Naive thymus-derived CD8-positive, alpha-beta T cell (primary cell): ENCODE measurements at places on chromosomes 2 and 18. TPM values are rescaled to one million over a fixed set of nuclear protein-coding genes. Genes with fewer than 3 reads are reported as not detected.
A peak's percentile ranks its signal among the peaks of the same experiment; 100 is the strongest.

GRCh38 chr2:19675003-19675629 is 226.7 kb downstream of the TTC32 start:
- no peak overlapping the region for H3K27ac ChIP-seq
- no peak for DNase-seq
- peaks cover 29% of the 10 kb centered on the region for H3K27me3 ChIP-seq
- no peaks in the 10 kb centered on the region for H3K36me3 ChIP-seq
- H3K4me3 ChIP-seq, result no peak overlapping the region

DNA sequence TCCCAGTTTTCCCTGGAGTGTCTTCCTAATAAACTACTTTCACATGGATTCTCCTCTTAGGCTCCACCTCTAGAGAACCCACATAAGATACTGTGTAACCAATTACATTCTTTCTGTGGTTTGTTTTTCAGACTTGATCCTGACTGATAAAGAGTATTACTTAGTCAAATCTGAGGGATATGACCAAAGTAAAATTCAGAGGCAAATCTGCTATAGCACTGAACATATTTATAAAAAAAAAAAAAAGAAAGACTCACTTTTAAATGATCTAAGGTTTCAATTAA is 13.9 kb downstream of the CKAP2L start:
- no peaks in the 10 kb centered on the region for H3K36me3 ChIP-seq
- no peak for DNase-seq
- H3K4me1 ChIP-seq, result peaks cover 18% of the 10 kb centered on the region
- H3K27me3 ChIP-seq, result no peaks in the 10 kb centered on the region
- no peak overlapping the region for H3K27ac ChIP-seq

- DNase-seq, result peak; percentile 39
- no peaks in the 10 kb centered on the region for H3K27me3 ChIP-seq
- peak overlapping the region; percentile 93 for H3K4me3 ChIP-seq
- peaks cover 22% of the 10 kb centered on the region for H3K4me1 ChIP-seq
- peaks cover 4% of the 10 kb centered on the region for H3K36me3 ChIP-seq
Observed at GRCh38 chr2:74530239-74531187, 780 bp downstream of the HTRA2 start.

- DNase-seq, result no peak
- peaks cover 8% of the 10 kb centered on the region for H3K4me1 ChIP-seq
- H3K36me3 ChIP-seq, result peaks cover 2% of the 10 kb centered on the region
- H3K4me3 ChIP-seq, result no peak overlapping the region
- H3K27me3 ChIP-seq, result peaks cover 12% of the 10 kb centered on the region
- H3K27ac ChIP-seq, result no peak overlapping the region
Observed at GRCh38 chr2:71153585-71154224, 23.3 kb downstream of the MPHOSPH10 start.

DNA sequence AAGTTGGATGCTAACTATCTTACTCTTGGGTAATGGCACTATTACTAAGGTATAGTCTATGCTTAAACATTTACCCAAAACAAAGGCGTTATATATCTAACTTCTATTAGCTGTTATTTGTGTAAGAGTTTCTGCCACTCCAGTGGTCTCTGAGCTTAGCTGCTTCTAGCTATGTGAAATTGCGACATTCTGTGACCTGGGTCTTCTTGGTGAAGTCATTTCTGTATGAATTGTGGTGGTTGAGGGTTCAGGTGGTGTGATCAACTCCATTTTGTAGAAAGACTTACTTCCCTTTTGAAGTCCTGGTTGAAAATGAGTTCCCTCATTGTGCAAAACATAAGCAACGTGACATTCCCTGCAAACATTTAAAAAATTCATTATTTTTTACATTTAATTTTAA is 221.6 kb downstream of the PIK3C3 start:
- H3K4me3 ChIP-seq, result no peak overlapping the region
- H3K4me1 ChIP-seq, result no peaks in the 10 kb centered on the region
- DNase-seq, result no peak
- no peaks in the 10 kb centered on the region for H3K27me3 ChIP-seq
- H3K36me3 ChIP-seq, result no peaks in the 10 kb centered on the region

DNA sequence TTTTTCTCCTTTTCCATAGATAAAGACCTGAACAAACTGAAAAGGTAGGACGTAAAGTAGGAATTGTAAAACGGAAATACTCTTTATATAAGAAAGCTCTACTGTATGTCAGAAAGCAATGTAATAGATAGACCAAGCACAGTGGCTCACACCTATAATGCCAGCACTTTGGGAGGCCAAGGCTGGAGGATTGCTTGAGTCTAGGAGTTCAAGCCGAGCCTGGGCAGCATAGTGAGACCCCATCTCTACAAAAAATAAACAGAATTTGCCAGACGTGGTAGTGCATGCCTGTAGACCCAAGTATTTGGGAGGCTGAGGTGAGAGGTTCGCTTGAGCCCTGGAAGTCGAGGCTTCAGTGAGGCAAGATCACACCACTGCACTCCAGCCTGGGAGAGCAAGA is 7.6 kb downstream of the ZNF397 start:
- H3K27ac ChIP-seq, result no peak overlapping the region
- H3K4me3 ChIP-seq, result no peak overlapping the region
- no peak for DNase-seq
- peaks cover 89% of the 10 kb centered on the region for H3K36me3 ChIP-seq
- H3K4me1 ChIP-seq, result peaks cover 25% of the 10 kb centered on the region
- no peaks in the 10 kb centered on the region for H3K27me3 ChIP-seq

DNA sequence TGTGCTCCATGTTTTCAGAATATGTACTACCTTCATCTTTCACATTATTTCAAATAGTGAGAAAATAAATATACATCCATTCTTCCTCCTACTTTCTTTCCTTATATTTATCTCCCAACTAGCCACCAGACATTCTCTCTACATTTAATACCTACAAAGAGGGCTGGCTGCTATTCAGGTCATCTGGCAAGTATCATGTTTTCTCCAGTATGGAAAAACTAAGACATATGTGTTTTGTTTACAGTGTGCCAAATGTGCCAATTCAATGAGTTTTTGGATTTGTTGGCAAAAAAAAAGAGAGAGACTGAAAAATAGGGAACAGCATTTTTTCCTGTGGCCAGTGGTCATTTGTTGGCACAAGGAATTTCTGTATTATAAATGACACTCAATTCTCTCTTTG is 1207.3 kb downstream of the DPP10 start:
- H3K27ac ChIP-seq, result no peak overlapping the region
- H3K36me3 ChIP-seq, result no peaks in the 10 kb centered on the region
- no peak overlapping the region for H3K4me3 ChIP-seq
- no peaks in the 10 kb centered on the region for H3K27me3 ChIP-seq

- no peak overlapping the region for H3K27ac ChIP-seq
- DNase-seq, result no peak
- H3K36me3 ChIP-seq, result no peaks in the 10 kb centered on the region
Observed at GRCh38 chr2:60516383-60516811, 37.1 kb downstream of the BCL11A start.

GRCh38 chr18:54679318-54680149 is 88.5 kb downstream of the DYNAP start:
- DNase-seq, result peak; percentile 16
- H3K27ac ChIP-seq, result no peak overlapping the region
- no peak overlapping the region for H3K4me3 ChIP-seq

DNA sequence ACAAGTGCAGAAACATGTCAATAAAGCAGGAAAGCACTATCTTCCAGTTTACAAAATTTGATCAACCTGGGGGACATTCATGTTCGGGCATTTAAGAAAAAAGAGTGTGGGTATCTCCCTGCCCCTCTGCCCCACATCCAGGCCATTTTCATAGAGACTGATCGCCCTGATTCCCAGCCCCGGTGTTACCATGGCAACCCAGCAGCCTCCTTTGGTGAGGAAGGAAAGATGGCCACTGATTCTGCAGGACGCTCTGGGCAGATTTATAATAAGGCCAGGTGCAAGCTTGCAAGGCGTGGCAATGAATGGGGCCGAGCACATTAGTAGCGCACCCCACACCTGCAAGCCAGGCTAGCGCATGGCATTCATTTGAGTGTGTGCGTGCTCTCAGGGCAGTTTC is 36.7 kb upstream of the ARL4C start:
- DNase-seq, result no peak
- peaks cover 5% of the 10 kb centered on the region for H3K36me3 ChIP-seq
- H3K4me1 ChIP-seq, result no peaks in the 10 kb centered on the region
- H3K4me3 ChIP-seq, result no peak overlapping the region
- H3K27ac ChIP-seq, result no peak overlapping the region

DNA sequence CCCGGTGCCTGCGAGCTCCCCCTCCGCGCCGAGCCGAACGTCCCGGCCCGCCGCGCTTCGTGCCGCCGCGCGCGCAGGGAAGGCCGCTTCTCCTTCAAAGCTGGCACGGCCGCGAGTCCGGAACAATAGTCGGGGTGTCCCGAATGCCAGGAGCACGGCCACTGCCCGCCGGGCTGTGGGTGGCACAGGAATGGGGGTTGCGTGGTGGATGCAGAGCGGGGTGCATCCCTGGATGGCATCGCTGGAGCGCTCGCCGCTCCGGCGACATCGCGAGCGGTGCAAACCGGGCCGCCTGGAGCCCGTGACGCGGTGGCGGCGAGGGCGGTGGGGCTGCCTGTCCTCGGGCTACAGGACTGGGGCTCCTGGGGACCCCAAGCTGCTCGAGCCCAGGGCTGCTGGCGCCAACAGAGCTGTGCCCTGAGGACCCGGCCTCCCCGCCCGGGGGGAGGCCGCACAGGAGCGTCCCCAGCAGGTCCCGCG is 1.1 kb upstream of the SATB2 start:
- peaks cover 46% of the 10 kb centered on the region for H3K27me3 ChIP-seq
- H3K36me3 ChIP-seq, result peaks cover 4% of the 10 kb centered on the region
- H3K4me3 ChIP-seq, result peak overlapping the region; percentile 93
- no peak for DNase-seq
- peak overlapping the region; percentile 66 for H3K27ac ChIP-seq
- H3K4me1 ChIP-seq, result peaks cover 40% of the 10 kb centered on the region

- H3K27ac ChIP-seq, result no peak overlapping the region
- no peaks in the 10 kb centered on the region for H3K36me3 ChIP-seq
- no peaks in the 10 kb centered on the region for H3K4me1 ChIP-seq
- peaks cover 27% of the 10 kb centered on the region for H3K27me3 ChIP-seq
Observed at GRCh38 chr2:152446213-152446612, 111.2 kb downstream of the FMNL2 start.

DNA sequence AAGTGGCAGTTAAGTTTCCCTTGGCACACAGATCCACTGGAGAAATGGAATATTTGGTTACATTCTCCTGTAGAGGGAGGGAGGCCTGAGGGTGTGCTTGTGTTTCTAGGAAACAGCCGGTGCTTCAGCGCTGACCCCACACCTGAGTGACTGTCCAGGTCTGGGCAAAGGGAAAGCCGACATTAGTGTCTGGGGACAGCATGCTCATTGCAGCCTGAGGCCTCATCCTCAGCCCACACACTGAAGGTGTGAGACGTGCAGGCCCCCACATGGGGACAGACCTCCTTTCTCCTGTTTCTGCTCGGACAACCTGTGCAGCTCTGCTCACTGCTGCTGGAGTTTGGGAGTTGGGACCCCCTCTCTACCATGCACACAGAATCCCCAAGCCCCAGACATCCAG is 178.3 kb downstream of the ACKR3 start:
- no peaks in the 10 kb centered on the region for H3K4me1 ChIP-seq
- DNase-seq, result no peak
- H3K4me3 ChIP-seq, result no peak overlapping the region
- no peak overlapping the region for H3K27ac ChIP-seq
- peaks cover 14% of the 10 kb centered on the region for H3K27me3 ChIP-seq

GRCh38 chr2:24626131-24626530 is 135.1 kb downstream of the NCOA1 start:
- H3K27ac ChIP-seq, result no peak overlapping the region
- no peaks in the 10 kb centered on the region for H3K36me3 ChIP-seq
- peaks cover 39% of the 10 kb centered on the region for H3K4me1 ChIP-seq
- H3K27me3 ChIP-seq, result no peaks in the 10 kb centered on the region
- no peak overlapping the region for H3K4me3 ChIP-seq

- no peak for DNase-seq
- no peak overlapping the region for H3K27ac ChIP-seq
- H3K4me1 ChIP-seq, result peaks cover 5% of the 10 kb centered on the region
- H3K27me3 ChIP-seq, result no peaks in the 10 kb centered on the region
- peaks cover 53% of the 10 kb centered on the region for H3K36me3 ChIP-seq
Observed at GRCh38 chr2:32562906-32563305, 64.9 kb upstream of the TTC27 start.

DNA sequence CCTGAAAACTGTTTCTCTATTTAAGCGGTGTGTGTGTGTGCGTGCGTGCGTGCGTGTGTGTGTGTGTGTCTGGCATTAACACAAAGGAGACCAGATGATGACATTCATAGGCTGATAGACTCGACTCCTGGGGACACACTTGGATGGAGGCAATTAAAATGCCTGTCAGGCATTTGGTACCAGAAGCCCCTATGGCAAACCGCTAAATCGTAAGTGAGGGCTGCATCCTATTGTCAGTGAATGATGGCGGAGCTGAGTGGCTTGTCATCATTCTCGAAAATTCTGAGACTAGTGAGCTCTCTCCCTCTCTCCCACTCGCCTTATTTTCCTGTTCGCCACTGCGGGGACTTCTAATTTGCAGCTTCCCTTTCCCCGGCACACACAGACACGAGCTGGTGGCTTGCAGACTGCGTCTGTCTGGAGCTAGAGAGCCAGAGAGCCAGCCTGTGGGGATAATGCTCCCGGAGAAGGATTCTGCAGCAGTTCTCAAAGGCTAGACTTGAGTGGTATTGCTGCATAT is 155.4 kb downstream of the MAP2 start:
- H3K27me3 ChIP-seq, result peaks cover 5% of the 10 kb centered on the region
- no peak for DNase-seq
- peak overlapping the region; percentile 49 for H3K4me3 ChIP-seq
- peaks cover 8% of the 10 kb centered on the region for H3K4me1 ChIP-seq

GRCh38 chr2:95343429-95344214 is 46.5 kb downstream of the KCNIP3 start:
- peaks cover 33% of the 10 kb centered on the region for H3K27me3 ChIP-seq
- no peak overlapping the region for H3K4me3 ChIP-seq
- no peak for DNase-seq

GRCh38 chr2:203191961-203192360 is 46.9 kb upstream of the CYP20A1 start:
- no peaks in the 10 kb centered on the region for H3K27me3 ChIP-seq
- H3K4me3 ChIP-seq, result no peak overlapping the region
- no peak for DNase-seq
- H3K27ac ChIP-seq, result no peak overlapping the region
- peaks cover 45% of the 10 kb centered on the region for H3K36me3 ChIP-seq

DNA sequence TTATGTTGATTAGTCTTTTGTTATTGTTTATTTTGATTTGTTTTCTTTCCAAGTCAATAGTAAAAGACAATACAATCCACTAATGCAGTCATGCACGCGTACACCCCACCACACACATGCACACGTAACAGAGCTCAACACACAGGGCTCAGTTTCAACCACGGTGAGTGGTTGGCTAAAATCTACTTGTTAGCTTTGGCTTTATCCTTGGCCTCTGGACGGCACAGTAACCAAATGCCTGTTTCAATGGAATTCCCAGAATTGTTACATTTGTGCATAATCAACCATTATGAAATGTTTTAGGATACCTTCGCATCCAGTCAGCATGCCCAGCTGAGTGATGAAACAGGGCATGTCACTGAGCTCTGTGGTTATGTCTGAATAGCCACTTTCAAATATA is 53.2 kb downstream of the NYAP2 start:
- peaks cover 10% of the 10 kb centered on the region for H3K27me3 ChIP-seq
- H3K36me3 ChIP-seq, result no peaks in the 10 kb centered on the region
- no peaks in the 10 kb centered on the region for H3K4me1 ChIP-seq
- no peak overlapping the region for H3K4me3 ChIP-seq

The CDK15 gene
- not detected for total RNA-seq

The MC5R gene
- total RNA-seq, result not detected

The ZNF407 gene
- total RNA-seq, result 26.8 TPM

The SPP2 gene
- total RNA-seq, result not detected

The QPCT gene
- 0.52 TPM for total RNA-seq
